Gastrocnemius medialis (tissue), 4 donors: ENCODE measurements at places on chromosomes 7 and 10. TPM values are rescaled to one million over a fixed set of nuclear protein-coding genes. Genes with fewer than 3 reads are reported as not detected.

Gene GLI3
- total RNA-seq = 0.71 TPM

GRCh38 chr7:45191396-45191795 is 33.8 kb downstream of the RAMP3 start:
- DNase-seq = no peak
- no peaks in the 10 kb centered on the region for H3K36me3 ChIP-seq
- no peak overlapping the region for H3K4me3 ChIP-seq
- no peaks in the 10 kb centered on the region for H3K4me1 ChIP-seq
- H3K27ac ChIP-seq = no peak overlapping the region

GRCh38 chr10:82394122-82394521 is 519.1 kb downstream of the NRG3 start:
- no peak overlapping the region for H3K4me3 ChIP-seq
- no peak for DNase-seq
- no peak overlapping the region for H3K27ac ChIP-seq
- no peaks in the 10 kb centered on the region for H3K4me1 ChIP-seq
- no peaks in the 10 kb centered on the region for H3K36me3 ChIP-seq

GRCh38 chr10:24606021-24606420 is 117.7 kb downstream of the ARHGAP21 start:
- H3K4me1 ChIP-seq = no peaks in the 10 kb centered on the region
- no peak overlapping the region for H3K27ac ChIP-seq
- H3K27me3 ChIP-seq = no peaks in the 10 kb centered on the region
- H3K36me3 ChIP-seq = no peaks in the 10 kb centered on the region

- no peaks in the 10 kb centered on the region for H3K4me1 ChIP-seq
- H3K27ac ChIP-seq = no peak overlapping the region
- no peaks in the 10 kb centered on the region for H3K36me3 ChIP-seq
- no peak overlapping the region for H3K4me3 ChIP-seq
- H3K27me3 ChIP-seq = no peaks in the 10 kb centered on the region
Observed at GRCh38 chr7:156437021-156437614, 203.5 kb upstream of the RNF32 start.

GRCh38 chr7:74047804-74048380 is 19.9 kb downstream of the ELN start:
- no peaks in the 10 kb centered on the region for H3K36me3 ChIP-seq
- no peak overlapping the region for H3K27ac ChIP-seq
- DNase-seq = no peak
- H3K4me3 ChIP-seq = no peak overlapping the region

DNA sequence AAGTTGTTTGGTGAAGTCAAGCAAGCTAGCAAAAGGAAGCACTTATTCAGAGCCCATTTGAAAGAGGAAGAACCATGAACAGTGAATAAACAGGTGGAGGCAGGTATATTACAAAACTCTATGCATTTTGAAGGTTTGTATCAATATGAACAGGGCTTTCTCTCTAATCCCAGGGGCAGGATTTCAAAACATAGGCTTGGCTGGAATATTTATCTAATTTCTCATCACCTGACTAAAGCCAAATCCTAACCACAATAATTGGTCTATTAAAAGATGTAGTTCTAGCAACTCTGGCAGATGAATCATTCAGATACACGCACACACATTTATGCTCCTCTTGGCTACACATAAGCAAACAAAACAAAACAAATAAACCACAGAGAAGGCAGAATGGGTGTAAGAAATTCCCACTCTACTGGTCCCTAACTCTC is 554.4 kb downstream of the INHBA start:
- no peak overlapping the region for H3K4me3 ChIP-seq
- no peak for DNase-seq
- H3K4me1 ChIP-seq = no peaks in the 10 kb centered on the region
- no peaks in the 10 kb centered on the region for H3K36me3 ChIP-seq
- no peak overlapping the region for H3K27ac ChIP-seq

Gene POLL
- 27.2 TPM for total RNA-seq

GRCh38 chr10:53489335-53490182 is 717.0 kb upstream of the MBL2 start:
- H3K27me3 ChIP-seq = no peaks in the 10 kb centered on the region
- no peak overlapping the region for H3K27ac ChIP-seq
- no peak for DNase-seq
- H3K36me3 ChIP-seq = no peaks in the 10 kb centered on the region
- no peaks in the 10 kb centered on the region for H3K4me1 ChIP-seq

GRCh38 chr10:130244928-130245495 is 108.8 kb downstream of the GLRX3 start:
- H3K4me1 ChIP-seq = no peaks in the 10 kb centered on the region
- H3K27ac ChIP-seq = no peak overlapping the region
- DNase-seq = no peak
- H3K4me3 ChIP-seq = no peak overlapping the region
- H3K27me3 ChIP-seq = no peaks in the 10 kb centered on the region

Gene TRRAP
- total RNA-seq = 17.8 TPM
